ENCODE measurements at places on chromosomes 6 and 20.

- no peak for DNase-seq
These were observed 86.6 kb downstream of the SESN1 start for GRCh38 chr6:109008054-109008453.

GRCh38 chr6:108039681-108040080, 34.9 kb downstream of the OSTM1 start:
- no peak for DNase-seq

GRCh38 chr20:965956-966355, 36.2 kb downstream of the RSPO4 start:
- no peak for DNase-seq

DNA sequence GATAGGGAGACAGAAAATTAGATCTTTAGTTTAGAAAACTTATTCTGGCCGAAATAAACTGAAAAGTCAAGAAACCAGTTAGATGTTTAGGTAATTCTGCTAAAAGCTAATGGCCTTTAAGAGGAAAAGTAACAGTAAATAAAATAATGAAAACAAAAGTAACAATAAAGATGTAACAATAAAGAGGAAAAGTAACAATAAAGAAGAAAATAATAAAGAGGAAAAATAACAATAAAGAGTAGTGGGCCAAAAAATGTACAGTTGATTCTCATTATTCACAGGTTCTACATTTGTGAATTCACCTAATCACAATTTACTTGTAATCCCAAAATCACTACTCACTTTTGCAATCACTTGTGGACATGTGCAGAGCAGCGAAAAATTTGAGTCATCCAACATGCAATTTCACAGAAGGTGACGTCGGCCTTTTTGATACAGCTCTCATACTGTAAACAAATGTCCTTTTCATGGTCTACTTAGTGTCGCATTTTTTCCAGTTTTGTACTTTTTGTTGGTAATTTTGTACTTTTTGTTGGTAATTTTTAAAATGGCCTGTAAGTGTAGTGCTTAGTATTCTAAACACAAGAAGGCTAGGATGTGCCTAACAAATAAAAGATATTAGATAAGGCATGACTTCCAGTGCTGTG, 24.0 kb downstream of the HBS1L start:
- no peak for DNase-seq

All from tibial nerve (tissue), 4 donors.